Right atrium auricular region (tissue), 2 donors: ENCODE measurements at places on chromosomes 12 and 14. TPM values are rescaled to one million over a fixed set of nuclear protein-coding genes. Genes with fewer than 3 reads are reported as not detected.
A peak's percentile ranks its signal among the peaks of the same experiment; 100 is the strongest.

Gene GPR65
- 0.26 TPM for total RNA-seq

- DNase-seq, result no peak
Measured at GRCh38 chr14:59677771-59678231, 101.2 kb upstream of the CCDC175 start.

- DNase-seq, result no peak
Measured at GRCh38 chr12:42910656-42911055, 321.1 kb upstream of the PRICKLE1 start.

DNA sequence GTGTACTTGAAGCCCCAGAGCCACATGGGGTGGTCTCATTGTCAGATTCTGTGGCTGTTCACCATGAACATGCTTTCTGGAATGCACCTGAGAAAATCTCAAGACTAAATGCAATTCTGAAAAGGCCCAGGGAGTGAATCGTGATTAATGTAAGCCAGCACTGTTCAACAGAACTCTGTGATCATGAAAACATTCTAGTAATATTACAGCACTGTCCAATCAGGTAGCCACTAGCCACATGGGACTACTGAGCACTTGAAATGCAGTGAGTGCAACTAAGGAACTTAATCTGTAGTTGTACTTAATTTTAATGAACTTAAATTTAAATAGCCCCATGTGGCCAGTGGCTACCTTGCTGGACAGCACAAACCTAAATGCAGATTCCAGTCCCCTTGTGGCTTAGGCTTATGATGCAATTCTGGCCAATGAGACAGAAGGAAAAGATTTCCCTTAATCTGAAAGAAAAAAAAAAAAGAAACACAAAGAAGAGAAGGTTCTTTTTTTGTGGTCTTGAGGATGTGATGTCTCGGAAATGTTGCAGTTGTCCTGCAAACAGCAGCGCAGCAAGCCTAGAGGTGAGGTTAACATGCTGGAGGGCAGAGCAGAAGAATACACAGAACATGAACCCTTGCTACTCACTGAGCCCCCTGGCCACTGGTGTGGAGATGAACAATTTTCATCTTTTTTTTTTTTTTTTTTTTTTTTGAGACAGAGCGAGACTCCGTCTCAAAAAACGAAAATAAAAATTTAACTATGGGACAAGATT lies 48.2 kb downstream of the SPPL3 start:
- no peak for DNase-seq

Gene SLC25A47
- not detected for total RNA-seq

DNA sequence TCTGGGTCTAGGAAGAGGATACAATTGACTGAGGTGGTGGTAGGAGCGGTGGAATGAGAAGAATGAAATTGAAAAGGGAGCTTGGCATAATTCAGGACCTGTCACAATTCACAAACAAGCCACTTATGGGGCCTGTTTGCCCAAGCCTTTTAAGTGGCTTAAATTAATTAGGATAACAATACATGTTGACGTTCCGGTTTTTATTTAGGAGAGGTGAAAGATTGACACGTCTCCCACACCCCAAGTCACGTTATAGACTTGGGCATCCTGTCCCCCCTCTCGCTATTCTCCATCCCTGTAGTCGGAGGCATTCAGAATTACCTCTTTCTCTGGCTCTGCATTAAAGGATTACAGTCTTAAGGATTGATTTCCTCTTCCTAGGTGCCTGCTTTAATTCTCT lies 954 bp upstream of the CALCOCO1 start:
- no peak for DNase-seq

- DNase-seq, result no peak
Measured at GRCh38 chr12:32884962-32885361, 11.6 kb downstream of the PKP2 start.

GRCh38 chr14:106038263-106038662 lies 511.9 kb downstream of the TMEM121 start:
- DNase-seq, result no peak

DNA sequence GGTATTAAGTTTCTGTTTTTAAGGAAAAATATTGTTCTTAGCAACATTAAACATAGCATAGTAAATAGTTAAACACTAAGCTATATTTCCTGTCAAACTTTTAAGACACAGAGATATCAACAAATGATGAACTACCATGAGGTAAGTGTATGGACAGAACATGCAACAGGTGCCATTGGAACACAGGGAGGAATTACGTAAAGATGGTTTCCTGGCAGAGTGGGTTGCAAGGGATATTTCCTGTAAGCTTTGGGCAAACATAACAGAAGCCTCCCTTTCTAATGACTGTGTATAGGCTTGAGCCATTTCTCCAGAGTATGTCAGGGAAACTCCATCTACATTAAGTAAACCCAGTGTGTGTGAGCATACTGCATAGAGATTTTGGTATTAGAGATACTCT lies 31.7 kb upstream of the HELB start:
- no peak for DNase-seq

DNA sequence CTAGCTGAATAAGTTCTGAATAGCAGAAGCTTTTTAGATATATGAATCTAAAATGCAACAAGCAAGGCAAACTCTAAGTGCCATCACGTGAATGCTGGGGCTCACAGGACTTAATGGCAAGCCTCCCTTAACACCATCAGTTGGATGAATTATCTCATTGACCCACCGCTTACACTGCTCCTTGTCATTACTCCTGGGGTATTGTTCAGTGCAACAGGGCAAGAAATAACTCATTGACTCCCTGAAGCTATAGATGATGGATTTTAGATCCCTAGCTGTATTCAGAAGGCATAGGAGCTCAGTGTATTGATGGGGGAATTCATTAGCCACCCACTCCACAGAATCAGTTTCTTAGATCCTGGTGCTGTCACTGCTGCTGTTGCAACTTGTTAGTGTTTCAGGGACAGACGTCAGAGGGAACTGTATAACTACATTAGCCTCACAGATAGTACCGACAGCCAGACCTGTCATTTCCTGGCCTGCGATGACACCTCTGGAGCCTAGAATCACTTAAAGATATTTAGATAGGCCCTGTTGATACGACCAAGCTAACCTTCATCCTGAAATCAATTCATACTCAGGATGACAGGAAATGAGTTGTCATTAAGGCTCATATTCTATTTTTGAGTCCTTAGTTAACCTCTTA lies 735.3 kb downstream of the DIO2 start:
- DNase-seq, result no peak

Gene ARHGDIB
- 124 TPM for total RNA-seq

DNA sequence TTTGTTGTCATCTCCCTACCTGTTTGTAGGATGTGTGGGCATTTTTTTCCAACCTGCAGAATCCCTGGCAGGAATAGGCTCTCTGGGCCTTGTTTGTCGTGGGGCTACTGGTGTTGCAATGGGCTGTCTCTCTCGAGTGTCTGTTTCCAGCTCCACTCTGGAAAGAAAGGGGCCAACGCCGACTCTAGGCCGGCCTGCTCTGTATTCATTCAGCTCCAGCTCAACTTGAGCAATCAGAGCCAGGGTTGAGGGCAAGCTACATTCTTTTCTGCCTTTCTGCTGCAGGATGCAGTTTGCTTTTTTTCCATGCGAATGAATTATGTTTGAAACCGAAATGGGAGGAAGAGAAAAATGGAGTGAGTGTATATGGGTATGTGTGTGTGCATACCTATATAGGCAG lies 2.3 kb downstream of the JDP2 start:
- DNase-seq, result peak; percentile 81

- no peak for DNase-seq
Measured at GRCh38 chr12:27005495-27005894, 8.7 kb downstream of the TM7SF3 start.

DNA sequence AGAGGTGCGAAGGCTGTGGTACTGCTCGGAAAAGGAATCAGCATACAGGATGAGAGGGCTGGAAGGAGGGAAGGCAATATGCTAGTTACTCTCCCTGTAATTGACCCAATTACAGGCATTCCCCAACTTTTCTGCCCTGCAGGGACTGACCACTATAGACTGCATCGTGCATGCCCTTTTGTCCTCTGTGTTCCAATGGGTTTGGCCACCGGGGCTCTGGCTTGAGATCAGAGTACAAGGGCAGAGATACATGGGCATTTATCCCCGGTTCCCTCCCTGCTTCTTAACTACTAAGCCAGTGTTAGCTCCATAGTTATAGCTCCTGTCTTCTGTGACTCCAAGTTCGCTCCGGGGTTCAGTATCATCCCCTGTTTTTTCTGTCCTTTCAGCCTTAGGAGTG lies 59.7 kb downstream of the GTF2A1 start:
- DNase-seq, result no peak

- no peak for DNase-seq
Measured at GRCh38 chr14:35878272-35879150, 52.4 kb downstream of the BRMS1L start.

GRCh38 chr12:65196762-65197567 lies 27.6 kb downstream of the LEMD3 start:
- DNase-seq, result no peak

- DNase-seq, result no peak
Measured at GRCh38 chr12:123151457-123152454, 866 bp upstream of the PITPNM2 start.

Gene COA8
- total RNA-seq, result 21.3 TPM

- DNase-seq, result no peak
Measured at GRCh38 chr12:132470397-132470796, 19.6 kb upstream of the FBRSL1 start.

Gene ABCC9
- 25.0 TPM for total RNA-seq

GRCh38 chr12:116370886-116371580 lies 93.5 kb upstream of the MED13L start:
- no peak for DNase-seq

- no peak for DNase-seq
Measured at GRCh38 chr12:79686171-79686570, 4.6 kb downstream of the PAWR start.

GRCh38 chr12:19614601-19615383 lies 175.5 kb downstream of the AEBP2 start:
- DNase-seq, result no peak

Gene C12orf60
- 0.90 TPM for total RNA-seq

DNA sequence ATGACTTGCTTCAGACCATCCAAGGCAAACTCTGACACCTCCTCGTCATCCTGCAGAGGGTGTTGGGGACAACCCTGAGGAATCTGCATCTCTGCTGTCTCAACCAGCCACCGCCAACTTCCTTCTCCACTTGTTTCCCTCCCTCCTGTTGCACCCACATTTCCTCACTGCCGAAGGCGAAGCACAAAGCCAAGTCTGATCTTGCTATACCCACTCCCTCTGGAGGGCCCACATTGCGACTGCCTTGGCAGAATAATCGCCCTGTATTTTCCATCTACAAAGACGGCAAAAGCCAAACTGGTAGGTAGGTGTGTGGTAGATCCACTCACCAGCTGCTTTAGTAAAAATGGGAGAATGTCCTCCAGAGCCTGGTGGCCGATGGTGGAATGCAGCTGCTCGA lies 21.8 kb upstream of the RAB35 start:
- DNase-seq, result no peak

DNA sequence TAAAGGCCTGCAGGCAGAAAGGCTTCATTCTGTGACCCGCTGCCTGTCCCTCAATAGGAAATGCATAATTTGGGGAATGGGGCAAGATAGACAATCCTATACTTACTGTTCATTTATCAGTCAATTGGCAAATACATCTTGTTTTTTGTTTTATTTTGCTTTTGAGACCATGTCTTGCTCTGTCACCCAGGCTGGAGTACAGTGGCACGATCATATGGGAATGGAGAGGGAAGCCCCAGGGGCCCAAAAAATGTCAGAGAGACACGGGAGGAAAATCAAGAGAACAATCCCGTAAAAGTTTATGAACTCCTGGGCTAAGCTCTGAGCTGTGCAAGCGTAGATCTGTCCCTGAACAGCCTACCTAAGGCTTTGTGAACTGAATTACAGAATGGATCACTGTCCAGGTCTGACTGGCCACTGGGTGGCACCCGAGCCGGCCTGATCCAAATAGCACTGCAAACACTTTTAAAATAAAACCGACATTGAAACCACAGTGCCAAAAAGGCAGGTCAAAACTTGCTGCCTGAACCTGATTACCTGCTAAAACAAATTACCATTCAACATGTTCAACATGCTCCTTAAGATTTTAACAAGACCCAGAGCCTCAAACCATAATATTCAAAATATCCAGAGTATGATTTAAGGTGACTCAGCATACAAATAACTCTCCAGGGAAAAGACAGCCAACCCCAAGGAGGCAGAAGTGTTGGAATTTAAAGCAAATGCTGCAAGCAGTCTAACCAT lies 11.8 kb downstream of the COPS7A start:
- peak; percentile 70 for DNase-seq

DNA sequence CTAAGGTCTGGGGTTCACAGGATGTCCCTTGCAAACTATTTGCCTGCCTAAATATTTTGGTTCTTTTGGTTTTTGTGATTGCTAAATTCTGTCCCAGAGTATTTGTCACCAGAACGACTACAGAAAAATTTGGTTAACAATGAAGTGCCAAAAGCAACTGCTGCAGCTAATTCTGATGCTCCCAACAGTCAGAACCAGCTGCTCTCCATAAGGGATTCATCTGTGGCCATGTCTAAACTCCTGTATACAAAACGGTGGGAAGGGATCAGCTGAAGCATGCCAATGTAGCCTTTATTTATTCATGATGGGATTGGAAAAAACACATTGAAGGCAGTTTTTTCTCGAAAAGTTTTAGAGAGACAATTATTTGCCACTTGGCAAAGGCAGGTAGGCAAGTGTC lies 29.3 kb upstream of the PELI2 start:
- DNase-seq, result no peak

DNA sequence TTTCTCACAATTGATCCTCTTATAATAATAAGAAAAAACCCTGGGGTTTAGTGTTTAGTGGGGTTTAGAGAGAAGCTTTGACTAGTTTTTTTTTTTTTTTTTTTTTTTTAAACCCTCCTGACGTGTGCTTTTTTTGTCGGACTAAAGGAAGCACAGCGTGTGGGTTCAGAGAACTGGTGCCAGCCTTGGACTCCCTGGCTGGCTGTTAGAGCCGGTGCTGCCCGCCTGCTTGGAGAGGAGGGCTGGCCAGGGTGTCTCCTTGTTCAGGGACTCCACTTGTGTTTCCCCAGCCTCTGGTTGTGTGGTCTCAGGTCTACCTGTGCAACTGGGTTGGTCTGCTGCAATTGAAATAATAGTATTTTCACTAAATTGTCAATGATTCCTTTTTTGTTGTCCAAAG lies 54.1 kb upstream of the ASPG start:
- no peak for DNase-seq

Gene STON2
- total RNA-seq, result 14.1 TPM
